Hypothalamus (tissue), 51 donors: ENCODE measurements at places on chromosomes 1 and 21.

DNA sequence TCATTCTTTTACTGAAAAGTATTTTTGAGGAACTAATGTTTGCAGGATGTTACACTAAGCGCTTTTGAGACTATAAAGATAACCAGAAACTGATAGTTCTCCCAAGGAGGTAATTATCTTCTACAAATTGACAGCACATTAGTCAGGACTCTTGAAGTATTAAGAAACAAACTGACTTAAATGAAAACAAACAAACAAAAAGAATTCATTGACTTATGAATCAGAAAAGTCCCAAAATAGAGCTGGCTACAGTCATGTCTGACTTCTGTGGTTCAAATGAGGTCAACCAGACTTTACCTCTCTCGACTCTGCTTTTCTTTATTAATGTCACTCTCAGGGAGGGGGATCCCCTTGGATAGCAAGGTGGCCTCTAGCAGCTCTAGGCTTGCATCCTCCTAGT, 296.8 kb downstream of the TPR start:
- DNase-seq: no peak

- DNase-seq: no peak
Observed at GRCh38 chr1:15141935-15142539, 11.5 kb upstream of the TMEM51 start.

GRCh38 chr21:40809673-40810197, 37.2 kb downstream of the DSCAM start:
- DNase-seq: no peak

- no peak for DNase-seq
Observed at GRCh38 chr1:175822580-175822979, 79.2 kb upstream of the TNR start.
